ENCODE measurements at places on chromosomes 12 and 14. TPM values are rescaled to one million over a fixed set of nuclear protein-coding genes. Genes with fewer than 3 reads are reported as not detected.

DNA sequence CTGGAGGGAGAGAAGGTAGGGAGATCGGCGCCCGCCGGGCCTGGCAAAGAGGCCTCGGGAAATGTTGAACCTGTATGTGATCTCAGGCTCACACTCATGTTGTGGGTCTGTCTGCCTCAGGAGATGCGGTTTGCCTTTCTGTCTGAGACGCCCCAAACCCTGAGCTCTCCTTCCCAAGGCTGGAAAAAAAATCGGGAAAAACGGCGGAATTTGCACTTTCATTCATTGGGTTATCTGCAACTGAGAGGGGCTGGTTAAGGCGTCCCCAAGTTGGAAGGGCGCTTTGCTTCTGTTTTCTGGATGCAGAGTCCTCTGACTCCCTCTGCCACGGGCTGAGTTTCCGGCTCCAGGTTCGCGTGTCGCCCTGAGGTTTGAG, 5.0 kb upstream of the HOXC9 start:
- DNase-seq, result no peak

Gene NKX2-1
- total RNA-seq, result not detected

DNA sequence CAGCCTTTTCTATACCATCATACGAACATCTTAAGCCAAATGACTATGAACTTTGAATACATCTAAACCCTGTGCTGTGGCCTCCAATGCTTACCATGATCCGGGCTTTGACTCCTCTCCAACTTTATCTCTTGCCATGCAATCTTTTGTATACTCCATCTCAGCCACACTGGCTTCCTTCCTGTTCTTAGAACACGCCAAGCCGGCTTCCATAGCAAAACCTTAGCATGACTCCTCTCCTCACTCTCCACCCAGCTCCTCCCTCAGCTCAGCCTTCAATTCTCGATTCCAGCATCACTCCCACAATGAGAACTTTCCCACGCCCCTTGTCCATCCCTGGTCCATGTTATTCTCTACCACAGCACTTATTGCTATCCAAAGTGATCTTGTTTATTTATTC, 228.3 kb downstream of the NTF3 start:
- DNase-seq, result no peak

DNA sequence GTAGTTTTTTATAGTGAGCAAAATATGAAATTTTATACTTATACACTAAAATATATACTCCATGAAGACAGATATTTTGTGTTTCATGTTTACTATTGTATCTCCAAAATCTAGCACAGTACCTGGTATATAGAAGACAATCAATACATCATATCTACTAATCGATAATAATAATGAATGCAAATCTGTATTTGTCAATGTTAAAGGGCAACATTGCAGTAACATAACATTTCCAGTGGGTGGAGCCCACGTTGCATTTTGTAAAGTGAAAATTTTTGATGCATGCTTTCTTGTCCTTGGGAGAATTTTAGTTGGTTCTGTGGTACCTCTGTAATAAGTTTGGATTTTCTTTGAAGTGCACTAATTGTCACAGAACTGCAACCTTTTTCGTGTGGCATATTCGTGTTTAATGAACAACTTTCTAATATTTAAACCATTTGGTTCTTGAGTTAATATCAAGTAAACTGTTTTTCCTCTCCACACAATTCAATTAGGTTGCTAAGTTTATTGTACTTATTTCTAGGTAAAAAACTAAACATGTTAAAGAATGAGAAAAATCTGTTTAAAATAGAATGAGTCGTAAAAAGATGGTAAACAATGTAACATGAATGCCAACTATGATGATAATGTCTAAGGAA, 47.4 kb downstream of the AVPR1A start:
- DNase-seq, result no peak
